ENCODE measurements at places on chromosomes 3 and 15.

DNA sequence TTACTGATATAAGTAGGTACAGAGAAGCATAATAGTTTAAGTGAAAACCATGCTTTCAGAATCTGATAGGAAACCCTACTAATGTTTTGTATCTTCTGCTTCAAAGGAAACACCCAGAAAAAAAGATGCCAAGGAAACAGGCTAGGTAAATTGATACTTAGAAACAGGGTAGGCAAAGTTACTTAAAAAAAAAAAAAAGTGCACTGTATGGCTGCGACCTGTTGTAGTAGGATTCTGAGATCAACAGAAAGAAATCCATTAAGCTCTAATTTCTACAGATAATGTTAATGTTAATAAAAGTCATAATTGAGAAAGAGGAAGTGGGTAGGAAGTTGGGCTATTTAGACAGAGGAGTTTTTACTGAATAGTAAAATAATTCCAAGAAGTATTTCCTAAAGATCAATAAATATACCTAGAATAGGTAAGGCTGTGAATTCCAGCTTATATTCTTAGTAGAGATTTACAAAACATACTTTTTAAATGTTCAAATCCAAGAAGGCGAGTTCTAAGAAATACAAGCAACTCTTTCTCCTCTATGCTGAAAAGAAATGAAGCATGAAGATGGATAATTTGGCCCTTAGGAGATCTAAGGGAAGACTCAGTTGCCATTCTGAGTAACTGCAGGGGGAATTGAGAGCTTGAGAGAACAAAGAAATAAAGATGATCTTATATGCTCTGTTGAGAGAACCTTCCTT, 24.1 kb upstream of the STT3B start:
- no peak for DNase-seq

DNA sequence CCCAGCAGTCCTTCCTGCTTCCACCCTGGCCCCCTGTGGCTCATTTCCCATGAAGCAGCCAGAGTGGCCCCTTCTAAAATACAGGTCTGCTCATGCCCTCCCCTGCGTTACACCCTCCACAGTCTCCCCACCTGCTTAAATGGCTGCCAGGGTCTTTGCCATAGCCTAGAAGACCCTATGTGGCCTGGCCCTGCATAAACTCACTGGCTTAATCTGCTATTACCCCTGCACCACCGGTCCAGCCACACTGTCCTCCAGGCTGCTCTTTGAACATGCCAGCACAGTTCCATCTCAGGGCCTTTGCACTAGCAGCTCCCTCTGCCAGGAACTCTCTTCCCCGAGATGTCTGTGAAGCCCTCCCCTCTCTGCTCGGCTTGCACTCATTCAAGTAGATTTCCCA, 166.8 kb downstream of the NTRK3 start:
- no peak for DNase-seq

GRCh38 chr15:56327721-56328502, 37.3 kb upstream of the TEX9 start:
- no peak for DNase-seq

GRCh38 chr15:57167821-57168395, 208.4 kb upstream of the CGNL1 start:
- DNase-seq, result peak; percentile 43

All from cardiac fibroblast (primary cell).